ENCODE measurements at places on chromosomes 6 and 20.

DNA sequence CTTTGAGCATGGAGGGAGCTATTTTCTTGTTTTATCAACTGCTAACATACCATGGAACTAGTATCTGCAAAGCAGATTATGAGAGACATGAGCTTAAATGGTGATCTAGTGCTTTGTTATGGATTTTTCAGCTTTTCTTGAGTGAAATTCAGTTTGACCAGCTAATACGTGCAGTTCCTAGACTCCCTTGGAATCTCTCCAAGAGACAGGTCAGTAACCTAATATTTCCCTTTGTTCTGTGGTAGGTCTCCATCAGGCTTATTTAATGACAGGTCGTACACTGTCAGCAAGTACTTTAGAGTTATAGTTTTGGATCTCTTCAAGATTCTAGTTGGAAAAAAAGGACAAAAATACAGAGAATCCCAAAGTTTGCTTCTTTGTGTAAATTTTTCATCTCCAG is 43.9 kb downstream of the HDAC2 start:
- DNase-seq: no peak

GRCh38 chr6:12007473-12007872 is 4.6 kb upstream of the HIVEP1 start:
- DNase-seq: no peak

DNA sequence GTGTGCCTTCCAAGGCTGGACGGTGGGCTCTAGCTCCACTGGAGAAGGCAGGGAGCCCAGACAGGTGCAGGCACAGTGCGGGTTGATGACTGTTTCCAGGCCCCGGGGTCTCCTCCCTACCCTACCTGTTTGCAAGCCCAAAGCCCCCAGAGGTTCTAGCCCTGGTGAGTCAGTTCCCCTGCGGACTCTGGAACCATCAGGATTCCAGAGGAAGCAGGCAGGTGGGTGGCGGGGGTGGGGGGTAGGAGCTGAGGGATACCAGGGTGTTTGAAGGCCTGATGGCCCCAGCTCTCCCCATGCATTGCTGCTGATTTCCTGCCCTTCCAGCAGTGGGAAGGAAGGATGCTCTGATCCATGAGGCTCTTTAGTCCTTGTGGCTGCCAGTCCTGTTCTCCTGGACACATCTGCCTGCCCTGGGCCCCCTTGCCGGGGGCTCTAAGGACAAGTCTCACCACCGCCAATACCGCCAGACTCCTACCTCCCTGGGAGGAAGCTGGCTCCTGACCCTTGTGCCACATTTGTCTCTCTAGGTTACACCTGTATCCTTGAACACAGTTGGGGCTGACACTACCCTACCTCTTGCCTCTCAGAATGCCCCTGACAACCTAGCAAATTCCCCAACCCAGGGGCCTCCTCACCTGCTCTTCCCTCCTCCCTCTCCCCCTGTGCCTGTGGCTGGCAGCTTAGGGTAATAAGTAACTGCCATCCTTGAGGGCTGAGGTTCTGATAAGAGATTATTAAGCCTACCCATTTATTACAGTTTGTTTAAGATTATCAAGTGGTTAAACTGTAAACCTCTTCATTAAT is 21.7 kb downstream of the KCNK5 start:
- no peak for DNase-seq

- DNase-seq: no peak
Observed at GRCh38 chr6:35146453-35146852, 5.3 kb upstream of the TCP11 start.

- DNase-seq: peak; percentile 10
Observed at GRCh38 chr6:106746652-106747051, 117.3 kb downstream of the QRSL1 start.

GRCh38 chr6:110326057-110326456 is 32.1 kb downstream of the METTL24 start:
- DNase-seq: no peak

GRCh38 chr20:47165376-47165865 is 191.1 kb downstream of the ZMYND8 start:
- DNase-seq: no peak

DNA sequence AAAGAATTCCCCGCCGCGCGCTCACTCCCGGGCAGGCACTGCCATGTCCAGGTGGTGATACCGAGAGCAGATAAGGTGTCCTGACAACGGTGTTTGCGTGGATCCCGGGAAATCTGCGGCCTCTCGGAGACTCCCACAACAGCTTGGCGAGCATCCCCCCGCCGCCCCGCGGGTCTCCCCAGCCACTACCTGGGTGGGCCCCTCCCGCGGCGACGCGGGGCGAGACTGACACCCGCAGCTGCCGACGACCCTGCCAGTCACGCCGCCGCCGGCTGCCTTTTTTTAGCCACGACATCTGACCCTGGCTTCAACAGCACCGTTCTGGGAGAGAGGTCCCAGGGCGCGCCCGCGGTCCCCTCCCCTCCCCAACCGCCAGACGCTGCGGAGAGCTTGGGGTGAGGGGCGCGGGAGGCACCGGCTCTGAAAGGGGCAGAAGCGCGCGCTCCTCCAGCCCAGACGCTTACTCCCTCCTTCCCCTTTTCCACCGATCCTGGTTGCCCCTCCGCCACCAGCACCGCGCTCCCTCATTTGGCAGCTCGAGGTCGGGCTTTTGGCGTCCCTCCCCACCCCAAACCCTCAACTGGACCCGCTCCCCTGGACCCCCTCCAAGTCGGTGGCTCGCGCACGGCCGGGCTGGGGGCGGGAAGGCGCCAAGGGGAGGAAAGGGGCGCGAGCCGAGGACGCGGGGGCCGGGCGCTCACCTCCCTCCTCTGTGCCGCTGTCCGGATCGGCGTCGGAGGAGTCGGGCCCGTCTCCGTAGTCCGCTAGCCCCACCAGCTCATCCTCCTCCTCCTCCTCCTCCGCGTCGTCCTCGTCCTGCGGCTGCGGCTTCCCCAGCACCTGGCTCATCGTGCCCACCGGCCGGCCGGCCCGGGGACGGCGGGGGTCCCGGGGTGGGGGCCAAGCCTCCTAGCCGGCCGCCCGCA is 665 bp downstream of the RRAGD start:
- DNase-seq: no peak

GRCh38 chr6:39902136-39902535 is 32.1 kb downstream of the MOCS1 start:
- DNase-seq: no peak

DNA sequence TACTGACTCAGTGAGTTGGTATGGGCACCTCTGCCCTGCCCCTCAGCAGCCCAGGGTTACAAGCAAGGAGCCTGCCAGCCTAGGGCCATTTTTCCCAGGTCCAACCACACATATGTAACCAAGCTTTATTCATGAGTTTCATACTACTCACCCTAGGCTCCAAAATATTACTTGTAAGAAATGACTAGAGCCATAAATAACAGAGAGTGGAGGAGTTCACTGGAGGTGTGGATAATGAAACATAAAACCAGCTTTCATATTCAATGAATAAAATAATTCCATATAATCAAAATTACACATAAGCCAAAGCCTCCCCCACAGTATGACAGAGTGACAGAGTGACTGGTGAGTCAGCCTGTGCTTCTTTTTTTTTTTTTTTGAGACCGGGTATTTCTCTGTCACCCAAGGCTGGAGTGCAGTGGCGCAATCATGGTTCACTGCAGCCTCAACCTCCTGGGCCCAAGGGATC is 229.8 kb upstream of the SASH1 start:
- DNase-seq: no peak

- DNase-seq: no peak
Observed at GRCh38 chr20:14384416-14385175, 47.2 kb upstream of the FLRT3 start.

GRCh38 chr6:157571269-157571668 is 190.3 kb downstream of the ZDHHC14 start:
- no peak for DNase-seq

GRCh38 chr6:159093609-159094443 is 49.0 kb upstream of the TAGAP start:
- DNase-seq: no peak

DNA sequence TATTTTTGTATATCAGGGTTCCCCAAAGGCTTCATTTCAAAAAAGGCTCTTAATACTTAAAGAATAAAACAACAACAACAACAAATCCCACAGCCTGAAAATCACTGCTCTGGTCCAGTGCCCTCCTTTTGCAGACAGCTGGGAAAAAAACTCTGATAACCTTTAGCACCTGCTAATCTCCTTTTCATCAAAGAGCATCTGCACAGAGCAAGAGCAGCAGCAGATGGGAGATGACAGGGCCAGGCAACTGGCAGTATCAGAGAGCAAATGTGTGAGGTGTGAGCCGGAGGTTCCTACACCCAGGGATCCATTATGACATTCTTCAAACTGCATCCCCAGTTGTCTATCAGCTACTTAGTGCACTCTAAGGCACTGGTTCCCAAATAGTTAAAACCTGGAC is 25.7 kb downstream of the TTI1 start:
- no peak for DNase-seq

GRCh38 chr6:34565722-34566137 is 9.6 kb upstream of the SPDEF start:
- no peak for DNase-seq

DNA sequence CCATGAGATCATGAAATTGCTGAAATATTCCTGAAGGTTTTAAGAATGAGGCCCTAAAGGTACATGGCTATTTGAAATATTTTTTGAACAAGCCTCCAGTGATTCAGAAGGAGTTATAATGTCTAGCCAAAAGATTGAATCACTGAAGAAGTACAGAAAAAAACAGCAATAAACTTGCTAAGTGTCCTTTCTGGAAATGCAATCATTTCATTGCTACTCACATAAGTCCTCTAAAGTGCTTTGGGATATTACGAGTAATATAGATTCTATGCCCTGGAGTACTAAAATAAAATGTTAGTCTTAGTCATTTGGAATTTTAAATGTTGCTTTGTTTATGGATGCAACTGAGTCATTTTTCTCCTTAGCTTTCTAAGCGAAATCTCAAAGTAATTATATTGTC is 32.7 kb downstream of the CENPW start:
- DNase-seq: no peak

DNA sequence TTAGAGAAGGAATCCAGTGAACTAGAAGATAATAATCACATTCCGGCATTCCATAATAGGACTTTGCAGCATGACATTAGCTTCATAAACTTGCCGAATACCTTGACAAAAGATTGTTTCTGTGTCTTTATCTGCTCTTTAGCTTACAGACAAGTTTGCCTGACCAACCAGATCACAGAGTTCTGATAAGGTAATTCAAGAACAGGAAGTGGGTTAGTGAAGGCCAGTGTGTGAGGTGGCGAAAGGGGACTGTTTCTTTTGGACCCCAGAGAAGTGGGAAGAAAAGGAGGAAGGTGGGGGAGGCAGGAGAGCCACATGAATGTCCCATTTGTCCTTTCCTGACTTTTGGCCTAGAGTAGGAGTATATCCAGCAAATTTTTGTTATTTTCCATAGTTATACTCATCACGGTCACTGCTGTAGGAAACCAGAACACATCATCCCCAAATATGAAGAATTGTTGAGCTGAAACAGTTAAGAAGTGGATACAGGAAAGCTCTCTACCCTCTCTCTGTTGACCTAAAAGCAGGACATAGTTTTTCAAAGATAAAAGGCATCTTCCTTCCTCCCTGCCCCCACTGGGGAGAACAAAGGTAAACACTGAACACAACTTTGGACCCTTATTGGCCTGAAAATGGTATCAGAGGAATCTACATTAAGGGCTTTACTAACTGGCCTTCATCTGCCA is 72.4 kb upstream of the TNFAIP3 start:
- no peak for DNase-seq

DNA sequence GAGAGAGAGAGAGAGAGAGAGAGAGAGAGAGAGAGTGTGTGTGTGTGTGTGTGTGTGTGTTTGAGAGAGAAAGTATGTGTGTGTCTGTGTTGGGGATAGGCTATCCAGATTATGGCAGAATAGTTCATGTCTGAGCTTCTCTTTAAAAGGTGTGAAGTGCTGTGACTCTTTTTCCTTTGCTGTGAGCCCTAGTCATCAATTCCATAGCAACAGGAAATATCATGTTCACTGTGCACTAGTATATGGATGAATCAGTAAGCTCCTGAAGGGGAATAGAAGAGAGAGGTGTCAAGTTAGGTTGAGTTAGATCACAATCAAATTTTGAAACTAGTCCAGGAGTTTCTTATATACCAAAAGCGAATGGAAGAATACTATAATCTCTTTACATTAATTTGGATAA is 318.7 kb downstream of the RFPL4B start:
- DNase-seq: no peak

- DNase-seq: no peak
Observed at GRCh38 chr20:50932016-50932485, 814 bp upstream of the ADNP start.

DNA sequence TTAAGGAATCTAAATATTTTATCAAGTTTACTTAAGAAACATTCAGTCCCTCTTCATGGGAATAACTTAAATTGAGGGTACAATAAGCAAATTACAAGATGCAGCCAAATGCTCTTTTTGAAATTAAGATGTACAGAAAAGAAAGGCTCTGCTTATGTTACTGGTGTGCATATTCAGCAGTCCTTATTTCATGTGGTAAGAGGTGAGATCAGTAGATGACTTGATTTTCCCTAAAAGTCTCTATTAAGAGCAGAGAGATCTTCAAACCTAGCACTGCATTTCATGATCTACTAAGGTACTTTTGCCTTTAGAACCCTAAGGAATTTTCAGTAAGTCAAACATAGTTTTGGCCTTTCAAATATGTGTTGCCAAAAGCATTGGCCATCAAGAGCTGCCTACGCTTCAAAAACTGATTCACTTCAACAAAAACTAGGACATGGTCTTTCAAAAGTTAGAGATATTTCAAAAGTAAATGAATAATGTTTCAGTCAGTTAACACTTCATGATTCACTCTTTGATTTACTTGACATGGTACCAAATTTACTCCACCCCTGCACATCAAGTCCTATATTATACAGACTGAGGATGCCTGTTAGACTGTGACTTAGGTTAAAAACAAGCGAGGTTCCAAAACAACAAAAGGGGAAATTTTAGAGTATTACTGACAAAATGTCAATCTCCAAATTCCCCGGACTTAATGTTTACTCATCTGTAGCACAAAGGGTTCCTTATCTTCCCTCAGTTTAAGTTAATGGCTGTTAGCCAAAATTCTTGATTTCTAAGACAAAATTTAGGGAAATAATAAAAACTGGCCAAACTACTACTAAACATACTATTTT is 19.2 kb downstream of the C6orf62 start:
- no peak for DNase-seq

DNA sequence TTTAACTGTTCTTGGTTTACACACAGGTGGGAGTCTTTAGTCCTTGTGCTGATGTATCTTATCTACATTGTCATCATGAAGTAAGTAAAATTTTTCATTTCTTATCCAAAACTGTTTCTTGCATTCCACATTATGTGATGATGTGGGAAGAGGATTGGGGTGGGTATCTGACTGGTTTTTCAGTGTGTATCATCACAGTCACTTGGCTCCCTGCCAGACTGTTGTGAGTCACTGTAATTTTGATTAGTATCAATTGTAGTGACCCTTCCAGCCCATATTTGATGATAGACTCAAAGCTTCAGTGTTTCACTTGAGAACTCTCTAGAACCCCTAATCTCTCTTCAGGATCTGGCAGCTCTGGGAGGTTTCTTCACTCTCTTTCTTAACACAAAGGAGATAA is 84.5 kb upstream of the RIN2 start:
- no peak for DNase-seq

- DNase-seq: no peak
Observed at GRCh38 chr6:13500264-13500663, 12.9 kb upstream of the GFOD1 start.

Data from non-pigmented ciliary epithelial cell (primary cell).